ENCODE measurements at places on chromosomes 11 and 22. TPM values are rescaled to one million over a fixed set of nuclear protein-coding genes. Genes with fewer than 3 reads are reported as not detected.

Gene GLB1L2
- polyA plus RNA-seq = 0.48 TPM

Gene TMEM45B
- polyA plus RNA-seq = 7.2 TPM

Gene TCP11L1
- polyA plus RNA-seq = 2.9 TPM

- no peak for DNase-seq
Measured at GRCh38 chr22:38863531-38864131, 8.4 kb downstream of the CBX6 start.

DNA sequence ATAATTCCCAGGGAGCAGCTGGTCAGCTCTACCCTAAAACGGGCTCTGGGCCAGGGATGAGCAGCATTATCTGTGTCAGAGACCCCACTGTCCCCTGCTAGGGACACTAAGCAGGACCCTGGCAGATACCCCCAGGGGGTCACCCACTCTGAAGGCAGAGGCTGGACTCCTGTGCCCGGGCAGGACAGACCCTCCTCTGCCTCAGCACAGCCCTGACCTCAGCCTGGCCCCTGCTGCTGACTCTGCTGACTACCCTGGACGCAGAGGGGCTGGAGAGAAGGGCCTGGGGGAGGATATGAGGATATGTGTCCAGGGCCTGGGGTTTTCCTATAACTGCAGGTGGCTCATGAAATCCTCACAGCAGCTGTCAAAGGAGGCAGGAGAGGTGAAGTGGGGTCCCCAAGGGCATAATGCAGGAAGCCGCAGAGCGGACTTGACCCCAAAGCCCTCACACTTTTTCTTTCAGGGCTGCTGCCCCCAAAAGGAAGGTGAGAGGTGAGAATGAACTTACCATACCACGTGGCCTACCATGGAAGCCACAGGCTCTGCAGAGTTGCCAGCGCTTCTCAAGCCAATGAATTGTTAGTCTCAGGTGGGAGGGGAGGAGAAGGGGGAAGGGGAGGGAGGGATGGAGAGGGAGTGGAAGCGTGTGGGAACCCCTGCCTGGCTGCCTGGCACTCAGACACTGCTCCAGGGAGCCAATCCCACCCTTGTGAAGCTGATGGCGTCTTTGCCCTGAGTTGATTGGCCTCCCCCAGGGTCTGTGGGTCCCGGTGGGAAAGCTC is 76.7 kb upstream of the WNT11 start:
- no peak for DNase-seq

DNA sequence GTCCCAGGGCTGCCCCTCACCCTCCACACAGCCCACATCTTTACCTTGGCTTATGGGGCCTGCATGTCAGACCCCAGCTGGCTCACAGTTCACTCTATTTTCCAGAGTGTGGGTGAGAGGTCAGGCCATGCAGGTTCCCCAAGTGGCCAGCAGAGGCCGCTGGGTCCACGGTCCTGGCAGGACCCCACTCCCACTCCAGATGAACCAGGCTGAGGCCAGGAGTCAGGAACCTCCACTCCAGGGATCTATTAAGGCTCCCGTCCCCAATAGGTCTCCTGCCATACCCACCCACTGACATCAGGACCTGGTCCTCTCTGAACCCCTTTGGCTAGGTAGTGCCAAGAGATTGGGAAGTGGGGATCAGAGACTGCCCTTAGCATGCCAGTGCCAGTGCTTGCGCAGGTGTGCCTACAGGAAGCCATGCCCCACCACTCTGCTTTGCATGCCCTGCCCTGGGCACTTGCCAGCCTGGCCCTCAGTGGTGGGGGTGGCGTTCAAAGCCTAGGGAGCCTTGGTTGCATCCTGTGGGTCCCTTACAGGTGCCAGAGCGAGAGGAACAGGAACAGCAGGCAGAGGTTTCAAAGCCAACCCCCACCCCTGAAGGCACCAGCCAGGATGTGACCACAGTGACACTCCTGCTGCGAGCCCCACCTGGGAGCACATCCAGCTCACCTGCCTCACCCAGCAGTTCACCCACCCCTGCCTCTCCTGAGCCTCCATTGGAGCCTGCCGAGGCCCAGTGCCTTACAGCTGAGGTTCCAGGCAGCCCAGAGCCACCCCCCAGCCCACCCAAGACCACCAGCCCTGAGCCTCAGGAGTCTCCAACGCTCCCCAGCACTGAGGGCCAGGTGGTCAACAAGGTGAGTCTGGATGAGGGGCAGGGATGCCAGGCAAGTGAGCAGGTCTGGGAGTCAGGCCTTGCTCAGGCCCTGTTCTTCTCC is 8.3 kb downstream of the SMTN start:
- DNase-seq = peak; percentile 58

GRCh38 chr22:17823964-17824363 is 49.7 kb upstream of the BID start:
- no peak for DNase-seq

Gene OR5D14
- not detected for polyA plus RNA-seq

Gene CCDC73
- 0.43 TPM for polyA plus RNA-seq

Gene CSF2RB
- polyA plus RNA-seq = 1.6 TPM

DNA sequence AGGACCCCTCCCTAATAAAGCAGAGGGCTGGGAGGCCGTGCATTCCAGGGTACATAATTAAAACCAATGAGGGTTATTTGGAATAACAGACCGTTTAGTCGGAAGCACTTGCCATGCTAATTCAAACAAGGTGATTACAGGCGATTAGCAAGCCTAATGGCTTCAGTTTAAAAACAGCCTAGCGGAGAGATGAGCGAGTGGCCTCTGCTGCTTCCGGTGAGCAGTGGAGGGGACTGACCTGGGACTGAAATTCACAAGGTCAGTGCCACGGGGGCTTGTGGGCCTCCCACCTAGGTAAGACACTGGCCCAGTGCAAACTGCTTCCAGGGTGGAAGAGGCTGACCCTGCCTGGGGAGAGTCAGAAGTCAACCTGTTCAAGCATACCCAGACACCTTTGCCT is 56.8 kb upstream of the ALX4 start:
- DNase-seq = no peak

GRCh38 chr22:49659281-49659923 is 168.3 kb downstream of the BRD1 start:
- no peak for DNase-seq

- DNase-seq = no peak
Measured at GRCh38 chr11:66007201-66007634, 4.6 kb upstream of the CST6 start.

Gene ANKRD49
- polyA plus RNA-seq = 12.3 TPM

Gene OR51B2
- not detected for polyA plus RNA-seq

DNA sequence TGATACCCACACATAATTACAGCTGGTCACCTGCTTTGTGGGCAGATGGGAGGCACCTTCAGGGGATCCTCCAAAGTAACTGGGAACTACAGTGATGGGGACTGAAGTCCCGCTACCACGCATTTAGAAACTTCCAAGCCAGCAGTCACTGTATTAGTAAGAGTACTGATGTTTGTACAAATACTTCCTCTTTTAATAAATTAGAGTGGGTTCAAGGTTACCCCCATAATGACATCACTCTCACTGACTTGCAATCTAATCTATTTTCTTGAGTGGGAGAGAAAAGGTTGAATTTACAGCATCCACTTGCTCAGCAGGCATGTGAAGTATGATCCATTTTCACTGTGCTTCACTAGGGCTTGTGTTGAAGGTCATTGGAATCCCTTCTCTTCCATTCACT is 72.1 kb upstream of the TIMP3 start:
- DNase-seq = no peak

Gene OR5M3
- not detected for polyA plus RNA-seq

- DNase-seq = no peak
Measured at GRCh38 chr11:83990160-83990733, 704.1 kb upstream of the CCDC90B start.

Gene TTC36
- 66.1 TPM for polyA plus RNA-seq

Gene GGT5
- polyA plus RNA-seq = 35.0 TPM

Gene CHST1
- 0.32 TPM for polyA plus RNA-seq

GRCh38 chr22:20963201-20964052 is 3.6 kb upstream of the AIFM3 start:
- DNase-seq = no peak

GRCh38 chr11:119047205-119047604 is 9.8 kb downstream of the HYOU1 start:
- no peak for DNase-seq

GRCh38 chr11:86941077-86941870 is 13.9 kb downstream of the FZD4 start:
- DNase-seq = no peak

DNA sequence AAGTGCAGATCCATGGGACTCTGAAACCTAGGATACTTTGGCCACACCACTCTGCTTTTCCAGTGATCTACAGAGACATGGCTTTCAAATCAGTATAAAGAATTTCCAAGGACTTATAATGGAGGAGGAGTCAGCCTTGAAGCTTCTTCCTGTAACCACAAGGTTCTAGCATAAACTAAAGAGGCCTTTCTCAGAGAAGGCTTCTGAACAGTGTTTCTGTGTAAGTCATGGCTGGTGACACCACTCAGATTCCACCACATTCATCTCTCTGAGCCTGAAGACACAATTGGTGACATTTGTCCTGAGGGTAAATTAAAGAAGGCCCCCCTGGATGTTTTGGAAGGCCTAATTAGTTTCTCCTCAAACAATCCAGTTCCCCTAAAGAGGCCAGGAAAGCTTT is 29.0 kb upstream of the ADORA2A start:
- no peak for DNase-seq

DNA sequence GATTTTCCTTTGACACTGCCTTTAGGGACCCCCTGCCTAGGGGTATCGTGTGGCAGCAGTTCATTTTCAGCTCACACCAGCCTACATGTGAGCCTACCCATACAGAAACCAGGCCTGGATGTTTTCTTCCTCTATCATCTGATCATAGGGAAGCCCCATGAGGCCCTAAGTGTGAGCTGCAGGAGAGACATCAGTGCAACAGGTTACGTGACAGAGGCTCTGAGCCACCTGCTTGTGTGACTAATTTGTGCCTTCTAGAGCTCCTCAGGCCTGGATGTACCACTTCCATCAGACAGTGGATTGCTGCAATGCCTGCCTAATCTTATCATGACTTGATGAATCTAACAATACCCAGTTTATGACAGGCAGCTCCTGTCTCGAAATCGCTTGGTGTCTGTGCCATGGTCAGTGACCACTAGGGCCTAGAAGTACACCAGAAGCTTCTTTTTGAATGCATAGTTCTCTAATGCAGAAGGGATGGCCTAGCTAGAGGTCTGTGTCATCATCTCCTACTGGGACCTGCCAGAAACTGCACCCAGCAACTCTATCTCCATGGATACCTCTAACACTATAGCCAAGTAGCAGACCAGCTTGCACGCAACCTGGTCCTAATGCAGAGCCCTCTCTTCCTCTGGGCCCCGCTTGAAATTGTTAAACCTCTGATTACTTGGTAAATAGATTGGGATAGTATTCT is 109.7 kb upstream of the CLPB start:
- no peak for DNase-seq

Gene TENM4
- polyA plus RNA-seq = 0.02 TPM

GRCh38 chr11:19595840-19596751 is 116.5 kb upstream of the NAV2 start:
- peak; percentile 35 for DNase-seq

GRCh38 chr22:48424201-48424627 is 1403.5 kb downstream of the BRD1 start:
- no peak for DNase-seq

Gene OR4C45
- not detected for polyA plus RNA-seq

GRCh38 chr22:23036684-23037428 is 33.5 kb upstream of the GNAZ start:
- no peak for DNase-seq

DNA sequence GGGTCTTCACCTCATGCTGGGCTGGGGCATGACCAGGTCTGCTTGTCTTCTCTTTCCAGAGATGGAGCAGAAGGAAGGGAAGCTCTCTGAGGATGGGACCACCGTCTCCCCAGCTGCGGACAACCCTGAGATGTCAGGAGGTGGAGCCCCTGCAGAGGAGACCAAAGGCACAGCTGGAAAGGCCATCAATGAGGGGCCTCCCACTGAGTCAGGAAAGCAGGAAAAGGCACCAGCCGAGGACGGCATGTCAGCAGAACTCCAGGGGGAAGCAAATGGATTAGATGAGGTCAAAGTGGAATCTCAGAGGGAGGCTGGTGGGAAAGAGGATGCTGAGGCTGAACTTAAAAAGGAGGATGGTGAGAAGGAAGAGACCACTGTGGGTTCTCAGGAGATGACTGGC is 5.2 kb downstream of the SMTNL1 start:
- no peak for DNase-seq

DNA sequence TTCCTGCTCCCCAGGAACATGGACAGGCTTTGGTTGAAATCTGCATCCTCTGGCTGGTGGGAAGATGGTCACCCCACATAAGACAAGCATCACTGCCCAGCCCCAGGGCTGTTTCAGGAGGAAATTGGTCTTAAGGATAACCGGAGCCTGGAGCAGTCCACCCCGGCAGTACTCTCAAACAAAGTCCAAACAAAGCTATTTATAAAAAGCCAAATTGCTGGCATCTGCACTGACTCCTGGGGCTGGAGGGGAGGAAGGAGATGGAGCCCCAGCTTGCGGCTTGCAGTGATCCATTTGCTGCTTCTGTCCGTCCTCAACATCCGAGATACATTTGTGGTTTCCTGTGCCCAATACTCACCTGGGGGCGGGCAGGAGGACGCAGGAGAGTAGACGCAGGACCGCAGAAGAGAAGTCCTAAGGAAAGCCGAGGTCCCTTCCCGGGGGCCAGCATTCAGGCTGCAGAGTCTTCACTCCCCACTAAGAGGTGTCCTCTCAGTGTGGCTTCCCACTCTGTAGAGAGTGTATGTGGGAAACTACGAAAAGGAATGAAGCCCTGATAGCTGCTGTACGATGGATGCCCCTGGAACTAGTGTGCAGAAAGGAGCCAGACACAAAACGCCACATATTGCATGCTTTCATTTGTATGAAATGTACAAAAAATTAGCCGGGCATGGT is 107.3 kb upstream of the FGF3 start:
- no peak for DNase-seq

DNA sequence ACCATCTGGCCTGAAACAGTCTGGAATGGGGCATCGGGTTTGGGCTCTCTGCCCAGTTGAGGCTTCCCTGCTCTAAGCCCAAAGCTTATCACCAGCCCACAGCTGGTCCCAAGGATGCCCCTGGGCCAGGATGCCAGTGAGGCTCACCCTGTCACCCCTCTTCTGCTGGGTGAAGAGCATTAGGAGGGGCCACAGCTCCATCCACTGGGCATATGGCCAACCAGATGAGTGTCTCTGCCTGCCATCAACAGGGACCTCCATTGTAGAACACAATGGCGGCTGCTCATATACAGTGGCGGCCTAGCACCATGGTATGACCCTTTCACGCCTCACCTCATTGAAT is 5.6 kb downstream of the CHST1 start:
- no peak for DNase-seq

- no peak for DNase-seq
Measured at GRCh38 chr11:117986981-117987574, 884 bp downstream of the IL10RA start.

GRCh38 chr22:35313311-35314121 is 13.8 kb downstream of the TOM1 start:
- DNase-seq = no peak

Gene SHISA8
- not detected for polyA plus RNA-seq

Gene SULT4A1
- not detected for polyA plus RNA-seq

Gene OR51B5
- not detected for polyA plus RNA-seq

DNA sequence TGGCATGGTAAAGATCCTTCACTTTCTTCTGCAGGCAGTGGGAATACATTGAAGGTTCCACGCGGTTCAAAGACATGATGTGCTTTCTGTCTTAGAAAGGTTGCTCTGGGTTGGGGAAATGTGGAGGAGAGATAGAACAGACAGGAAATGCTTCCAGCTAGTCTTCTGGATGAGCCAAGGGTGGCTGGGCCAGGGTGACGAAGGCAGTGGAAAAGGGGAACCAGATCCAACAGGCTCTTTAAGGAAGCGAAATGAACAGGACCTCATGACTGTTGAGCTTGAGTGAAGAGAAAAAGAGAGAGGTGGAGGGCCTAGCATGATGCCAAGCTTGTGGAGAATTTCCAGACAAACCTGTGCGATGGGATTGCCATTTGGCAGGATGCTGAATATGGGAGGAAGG is 56.4 kb upstream of the LMO1 start:
- DNase-seq = no peak

Gene SELENOM
- 17.3 TPM for polyA plus RNA-seq

Gene SLC22A25
- 3.3 TPM for polyA plus RNA-seq

Data from liver (tissue), 10 donors.